SJCRH30 (cell line): ENCODE measurements at places on chromosomes 11 and 22.

DNA sequence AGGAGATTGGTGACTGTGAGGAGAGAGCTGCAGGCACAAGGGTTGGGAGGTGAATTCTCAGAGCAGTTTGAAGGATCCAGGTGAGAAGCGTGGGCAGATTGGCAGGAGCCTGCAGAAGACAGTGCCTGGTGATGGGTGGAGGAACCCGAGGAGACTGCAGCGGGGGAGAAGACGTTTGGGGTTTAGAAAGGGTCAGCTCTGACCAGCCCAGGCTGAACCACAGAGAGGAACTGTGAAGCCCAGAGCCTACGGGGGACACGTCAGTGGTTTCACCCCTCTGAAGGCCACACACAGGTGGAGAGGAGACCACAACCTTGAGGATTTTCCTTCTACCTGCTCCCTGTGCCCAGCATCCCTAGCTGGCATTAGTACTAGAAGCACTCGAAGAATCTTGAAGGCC is 154.8 kb upstream of the TBCEL start:
- no peak for DNase-seq

GRCh38 chr11:86548271-86548917 is 124.0 kb downstream of the ME3 start:
- DNase-seq = no peak

GRCh38 chr11:92387859-92388258 is 163.2 kb downstream of the FAT3 start:
- no peak for DNase-seq

- DNase-seq = no peak
Measured at GRCh38 chr11:12239804-12240371, 129.5 kb downstream of the MICAL2 start.

DNA sequence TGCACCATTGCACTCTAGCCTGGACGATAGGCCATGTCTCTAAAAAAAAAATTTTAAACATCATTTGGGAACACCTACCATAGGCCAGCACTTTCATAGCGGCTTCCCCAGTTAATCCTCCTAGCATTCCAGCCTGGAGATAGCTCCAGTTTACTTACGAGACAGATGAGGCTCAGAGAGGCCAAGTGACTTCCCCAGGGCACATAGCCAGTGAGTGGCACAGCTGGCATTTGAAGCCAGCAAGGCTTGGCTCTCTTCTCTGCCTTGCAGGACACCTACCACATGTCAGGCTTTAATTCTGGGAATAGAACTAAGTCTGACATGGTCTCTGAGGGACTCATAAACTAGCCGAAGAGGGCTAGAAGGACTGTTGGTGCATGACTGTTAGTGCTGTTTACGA is 4.9 kb upstream of the TAGLN start:
- no peak for DNase-seq

GRCh38 chr11:114368918-114369680 is 31.2 kb downstream of the C11orf71 start:
- DNase-seq = no peak

GRCh38 chr11:44574610-44575287 is 9.3 kb downstream of the CD82 start:
- DNase-seq = no peak
